ENCODE measurements at places on chromosomes 7 and 10.
A peak's percentile ranks its signal among the peaks of the same experiment; 100 is the strongest.

DNA sequence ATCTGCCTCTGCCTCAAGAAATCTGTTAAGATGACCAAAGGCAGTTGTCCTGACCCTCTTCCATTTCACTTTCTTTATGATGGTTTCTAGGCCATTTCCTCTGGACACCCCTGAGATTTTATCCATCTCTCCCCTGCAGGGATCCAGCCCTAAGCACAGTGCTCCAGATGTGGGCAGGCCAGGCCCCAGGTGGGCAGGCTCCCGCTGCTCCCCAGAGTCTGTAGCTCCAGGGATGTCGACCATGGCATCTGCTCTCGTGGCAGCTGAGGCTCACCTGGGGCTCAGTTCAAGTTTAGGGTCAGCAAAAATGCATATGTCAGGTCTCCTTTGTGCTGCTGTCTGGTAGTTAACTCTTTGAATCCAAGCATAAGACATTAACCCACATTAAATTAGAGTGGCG lies 11.8 kb downstream of the CEP41 start:
- no peak for DNase-seq

DNA sequence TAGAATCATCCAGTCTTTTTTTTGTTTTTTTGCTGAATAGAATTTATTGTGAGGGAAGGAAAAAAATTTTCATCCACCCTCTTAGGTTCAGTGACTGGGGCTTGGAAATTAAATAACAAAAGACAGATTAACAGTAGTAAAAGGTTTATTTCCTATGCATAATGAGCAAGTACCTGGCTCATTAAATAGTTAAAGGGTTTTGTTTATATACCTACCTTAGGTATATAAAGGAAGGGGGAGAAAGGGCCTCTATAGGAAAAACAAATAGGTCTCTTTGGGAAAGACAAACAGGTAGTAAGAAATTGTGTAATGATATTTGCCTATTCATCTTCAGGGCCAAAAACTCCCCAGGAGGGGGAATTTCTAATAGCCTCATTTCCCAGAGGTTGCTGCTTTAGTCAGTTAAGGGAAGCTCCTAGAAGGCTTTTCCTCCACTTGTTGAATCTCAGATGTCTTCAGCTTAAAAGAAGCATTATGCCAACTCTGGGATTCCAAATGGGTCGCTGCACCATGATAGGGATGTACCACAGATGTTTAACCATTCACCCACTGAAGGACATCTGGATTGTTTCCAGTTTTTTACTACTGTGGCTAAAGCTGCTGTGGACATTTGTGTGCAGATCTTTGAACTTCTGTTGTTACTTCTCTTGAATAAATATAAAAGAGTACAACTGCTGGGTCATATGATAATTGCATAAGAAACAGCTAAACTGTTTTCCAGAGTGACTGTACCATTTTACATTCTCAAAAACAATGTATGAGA lies 11.3 kb downstream of the ACADSB start:
- peak; percentile 29 for DNase-seq

DNA sequence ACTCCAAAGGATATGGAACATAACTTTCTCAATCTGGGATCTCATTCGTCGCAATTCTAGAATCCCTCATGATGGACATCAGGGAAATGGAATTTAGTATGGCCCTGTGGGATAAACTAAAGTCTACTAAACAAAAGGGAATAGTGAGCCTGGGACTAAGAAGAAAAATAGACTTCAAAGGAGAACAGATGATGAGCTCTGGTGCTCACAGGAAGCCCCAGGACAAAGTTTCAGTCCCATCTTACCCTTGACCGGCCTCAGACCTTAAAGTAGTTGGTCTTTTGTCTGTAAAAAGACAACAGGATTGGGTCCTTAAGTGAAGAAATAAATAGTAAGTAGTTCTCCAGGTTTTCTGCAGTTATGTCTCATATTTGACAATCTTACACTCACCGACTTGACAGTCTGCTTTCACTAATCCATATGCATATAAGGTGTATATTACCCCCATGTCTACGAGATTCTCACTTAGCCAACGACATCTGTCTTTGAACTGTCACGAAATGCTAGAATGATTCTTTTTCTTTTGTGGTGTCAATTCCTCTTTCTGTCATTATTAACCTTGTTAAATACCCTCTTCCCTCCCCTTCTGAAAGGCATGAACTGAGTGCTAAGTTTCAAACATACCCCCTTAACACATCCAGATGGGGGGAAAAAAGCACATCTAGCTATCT lies 10.9 kb upstream of the IKZF1 start:
- no peak for DNase-seq

- DNase-seq, result no peak
These were observed 75.7 kb downstream of the NRCAM start for GRCh38 chr7:108380517-108380916.

DNA sequence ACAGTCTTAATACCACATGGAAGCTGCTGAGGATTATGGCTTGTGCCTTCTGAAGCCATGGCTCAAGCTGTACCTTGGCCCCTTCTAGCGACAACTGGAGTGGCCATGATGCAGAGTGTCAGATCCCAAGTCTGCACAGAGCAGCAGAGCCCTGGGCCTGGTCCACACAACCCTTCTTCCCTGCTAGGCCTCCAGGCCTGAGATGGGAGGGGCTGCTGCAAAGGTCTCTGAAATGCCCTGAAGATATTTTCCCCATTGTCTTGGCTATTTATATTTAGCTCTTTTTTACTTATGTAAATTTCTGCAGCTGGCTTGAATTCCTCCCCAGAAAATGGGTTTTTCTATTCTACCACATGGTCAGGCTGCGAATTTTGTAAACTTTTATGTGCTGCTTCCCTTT lies 804.6 kb upstream of the ZWINT start:
- no peak for DNase-seq

DNA sequence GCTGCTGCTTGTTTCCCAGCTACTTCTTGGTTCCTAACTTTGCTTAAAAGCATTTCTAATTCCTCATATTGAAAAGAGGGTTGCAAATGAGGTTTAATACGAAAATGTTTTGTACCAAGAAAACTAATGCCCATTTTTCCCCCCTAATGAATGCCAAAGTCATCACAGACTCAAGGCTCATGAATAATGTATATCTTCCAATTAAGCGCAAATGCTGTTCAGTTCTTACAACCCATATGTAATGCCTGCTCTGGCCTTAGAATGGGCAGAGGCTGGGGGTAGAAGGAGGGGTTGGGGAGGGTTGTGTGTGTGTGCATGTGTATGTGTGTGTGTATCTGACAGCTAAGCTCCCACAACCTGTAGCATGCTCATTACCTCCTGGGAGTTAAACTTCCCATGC lies 901.7 kb downstream of the KCNMA1 start:
- DNase-seq, result no peak

- peak; percentile 16 for DNase-seq
These were observed 257.2 kb downstream of the KIAA1217 start for GRCh38 chr10:24465891-24466818.

DNA sequence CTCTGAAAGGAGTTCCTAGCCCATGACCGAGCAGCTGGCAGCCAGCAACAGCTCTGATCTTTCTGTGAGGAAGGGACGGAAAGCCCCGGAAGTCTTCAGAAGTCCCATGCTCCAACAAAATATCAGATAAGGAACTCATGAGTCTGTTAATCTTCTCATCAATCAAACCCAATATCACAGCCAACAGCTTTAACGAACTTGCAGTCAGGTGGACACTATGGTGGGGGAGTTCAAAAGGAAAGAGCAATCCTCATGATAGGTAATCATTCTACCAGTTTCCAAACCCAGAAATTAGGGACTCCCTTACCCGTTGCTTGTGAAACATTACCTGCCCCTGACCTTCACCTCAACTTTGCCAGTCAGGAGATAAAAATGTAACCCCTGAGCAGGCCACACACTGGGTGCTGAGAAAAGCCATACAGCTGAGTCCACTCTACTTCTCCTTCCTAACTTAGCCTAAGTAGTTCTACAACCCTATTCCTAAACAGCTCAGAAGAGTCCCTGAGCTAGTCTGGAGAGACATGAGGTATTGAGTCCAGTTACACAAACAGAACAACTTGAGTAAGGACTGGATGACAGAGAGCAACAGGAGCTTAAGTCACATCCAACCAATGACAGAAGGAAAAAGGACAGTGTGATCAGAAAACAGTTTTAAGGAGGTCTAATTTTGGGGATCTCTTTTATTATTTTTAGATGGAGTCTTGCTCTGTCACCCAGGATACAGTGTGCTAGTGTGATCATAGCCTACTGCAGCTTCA lies 2.2 kb downstream of the NDST2 start:
- no peak for DNase-seq

Measured in DMS153 (cell line).